Activated CD4-positive, alpha-beta T cell treated with anti-CD3 and anti-CD28 coated beads for 4 hours (primary cell): ENCODE measurements at places on chromosomes 3 and 15.
A peak's percentile ranks its signal among the peaks of the same experiment; 100 is the strongest.

GRCh38 chr3:158097593-158098308 is 8.5 kb downstream of the SHOX2 start:
- peak; percentile 51 for DNase-seq

GRCh38 chr3:119418641-119419040 is 44.8 kb downstream of the TMEM39A start:
- DNase-seq, result no peak

GRCh38 chr15:97077975-97078374 is 747.5 kb downstream of the NR2F2 start:
- DNase-seq, result no peak

- DNase-seq, result no peak
Measured at GRCh38 chr3:124056846-124057245, 64.9 kb upstream of the ROPN1 start.

DNA sequence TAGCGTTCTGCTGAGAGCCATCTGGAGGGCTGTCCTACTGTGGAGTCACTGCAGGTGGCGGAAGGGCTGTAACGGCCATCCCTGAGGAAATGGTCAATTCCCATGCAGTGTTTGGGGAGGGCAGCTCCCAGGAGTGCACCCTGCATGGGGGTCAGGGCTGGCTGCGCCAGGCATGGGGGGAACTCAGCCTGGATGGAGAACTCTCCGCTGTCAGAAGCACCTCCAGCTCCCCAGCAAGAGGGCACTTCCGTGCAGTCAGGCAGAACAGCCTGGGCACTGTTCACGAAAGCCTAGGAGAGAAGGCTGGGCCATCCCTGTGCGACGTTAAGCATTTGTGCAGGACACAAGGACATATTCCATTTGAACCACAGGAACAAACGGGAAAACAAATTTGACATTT is 105.2 kb downstream of the LRIG1 start:
- DNase-seq, result no peak

- no peak for DNase-seq
Measured at GRCh38 chr15:23569151-23569925, 3.9 kb downstream of the MKRN3 start.

DNA sequence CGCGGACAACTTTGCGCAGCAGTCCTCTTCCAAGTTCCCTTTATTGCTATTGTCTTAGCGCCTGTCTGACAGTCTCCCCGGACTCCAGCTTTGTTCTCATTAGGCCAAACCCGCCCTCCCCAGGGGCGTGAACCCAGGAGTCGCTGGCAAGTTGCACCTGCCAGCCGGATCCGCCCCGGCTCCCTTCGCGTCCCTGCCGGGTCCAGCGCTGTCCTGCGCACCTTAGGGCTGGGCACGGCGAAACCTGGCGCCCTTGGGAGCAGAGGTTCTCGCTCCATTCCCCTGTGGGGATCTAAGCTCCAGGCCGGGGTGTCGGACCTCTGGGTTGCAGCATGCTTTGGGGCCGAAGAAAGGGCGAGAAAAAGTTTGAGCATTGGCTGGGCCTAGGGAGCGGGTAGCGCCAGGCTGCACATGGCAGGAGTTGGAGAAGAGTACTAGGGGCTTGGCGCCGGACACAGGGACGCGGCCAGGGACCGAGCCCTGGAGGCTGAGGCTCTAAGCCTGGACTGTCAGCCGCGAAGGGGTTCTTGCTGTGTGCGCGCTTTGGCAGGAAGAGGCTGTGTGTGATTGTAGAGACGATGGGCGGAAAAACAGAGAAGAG is 335.1 kb upstream of the THRB start:
- no peak for DNase-seq
